ENCODE measurements at places on chromosomes 12 and 14.

- DNase-seq: no peak
Measured at GRCh38 chr12:53698948-53699677, 23.2 kb upstream of the ATP5MC2 start.

DNA sequence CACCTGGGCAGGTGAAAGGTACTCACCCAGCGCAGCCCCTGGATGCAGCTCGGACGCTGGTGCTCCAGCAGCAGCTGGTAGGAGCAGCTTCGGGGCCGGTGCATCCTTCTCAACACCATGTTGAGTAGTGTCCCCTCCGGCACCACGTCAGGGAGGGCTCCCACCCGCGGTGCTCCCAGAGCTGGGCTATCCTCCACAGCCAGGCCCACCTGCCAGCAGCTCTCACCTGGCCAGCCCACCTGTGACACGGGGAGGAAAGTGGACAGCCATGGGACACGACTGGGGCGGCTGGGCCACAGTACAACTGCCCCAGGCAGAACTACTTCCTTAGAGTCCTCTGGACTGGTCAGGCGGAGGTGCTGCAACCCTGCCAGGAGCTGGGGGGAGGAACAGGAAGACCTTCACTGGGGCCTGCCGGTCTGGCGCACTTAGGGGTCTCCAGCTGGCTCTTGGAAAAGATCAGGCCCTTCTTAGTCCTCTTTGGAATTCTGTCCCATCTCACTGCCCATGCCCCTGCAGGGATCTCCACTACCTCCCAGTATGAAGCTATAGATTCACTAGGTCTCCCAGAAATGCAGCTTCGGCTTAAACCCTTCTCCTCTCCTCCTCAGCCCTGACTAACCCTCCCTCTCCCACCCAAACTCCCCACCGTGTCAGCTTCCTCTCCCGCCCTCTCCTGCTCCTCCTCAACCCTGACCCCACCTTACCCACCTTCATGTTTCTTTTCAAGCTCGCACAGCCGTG lies 668 bp downstream of the RAPGEF3 start:
- DNase-seq: no peak

- peak; percentile 51 for DNase-seq
Measured at GRCh38 chr14:86373886-86374285, 843.9 kb downstream of the FLRT2 start.

- no peak for DNase-seq
Measured at GRCh38 chr14:90275458-90275814, 19.1 kb downstream of the PSMC1 start.

DNA sequence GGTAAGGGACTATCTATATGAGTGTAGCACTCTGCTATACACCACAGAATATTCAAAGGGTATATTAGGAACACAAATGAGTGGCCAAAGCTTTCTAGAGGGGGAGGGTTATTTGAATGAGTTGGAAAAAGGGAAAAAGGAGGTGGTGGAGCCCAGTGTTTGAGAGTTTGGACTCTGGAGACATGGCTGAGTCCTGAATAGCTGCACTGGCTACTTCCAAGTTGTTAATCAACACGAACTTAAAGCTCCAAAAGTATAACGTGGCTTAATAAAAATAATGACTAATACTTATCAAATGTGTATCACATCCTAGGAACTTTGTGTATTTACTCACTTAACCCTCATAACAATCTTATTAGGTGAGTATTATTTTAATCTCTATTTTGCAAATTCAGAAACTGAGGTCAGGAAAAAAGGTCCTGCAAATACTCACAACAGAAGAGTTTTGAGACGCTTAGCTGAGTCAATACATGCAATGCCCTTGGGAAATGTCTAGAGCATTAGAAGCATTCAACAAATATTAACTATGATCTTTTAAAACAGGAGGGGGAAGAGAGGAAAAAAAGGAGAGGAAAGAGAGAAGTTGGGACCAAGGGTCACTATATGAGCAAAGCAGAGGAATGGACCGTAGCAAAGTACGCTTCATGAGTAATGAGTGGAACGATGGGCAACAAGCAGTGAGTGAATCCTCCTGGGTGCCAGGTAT lies 189.5 kb upstream of the HMGA2 start:
- DNase-seq: peak; percentile 39

- DNase-seq: no peak
Measured at GRCh38 chr14:52844262-52845060, 53.1 kb upstream of the GNPNAT1 start.

GRCh38 chr12:25126746-25127145 lies 68.2 kb downstream of the DNAI7 start:
- DNase-seq: no peak

DNA sequence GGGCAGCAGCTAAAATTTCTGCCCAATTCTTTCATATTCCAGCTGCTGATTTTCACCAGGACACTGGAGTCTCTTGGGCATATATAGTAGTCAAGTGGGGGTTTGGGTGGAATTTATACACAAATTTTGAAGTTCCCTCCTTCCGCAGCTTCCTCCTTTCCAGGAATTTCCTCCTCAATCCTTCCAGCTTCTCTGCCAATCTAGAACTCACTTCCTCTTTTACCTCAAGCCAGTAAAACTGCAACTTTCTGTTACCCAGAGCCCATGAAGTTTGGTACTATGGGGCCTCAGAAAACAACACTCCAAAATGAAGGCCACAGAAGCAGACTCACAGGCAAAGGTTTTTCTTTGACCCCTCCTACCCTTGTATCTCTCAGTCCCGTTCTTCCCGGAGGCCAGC lies 51.7 kb upstream of the G2E3 start:
- no peak for DNase-seq

GRCh38 chr12:45388545-45388944 lies 172.7 kb downstream of the ANO6 start:
- peak; percentile 68 for DNase-seq

DNA sequence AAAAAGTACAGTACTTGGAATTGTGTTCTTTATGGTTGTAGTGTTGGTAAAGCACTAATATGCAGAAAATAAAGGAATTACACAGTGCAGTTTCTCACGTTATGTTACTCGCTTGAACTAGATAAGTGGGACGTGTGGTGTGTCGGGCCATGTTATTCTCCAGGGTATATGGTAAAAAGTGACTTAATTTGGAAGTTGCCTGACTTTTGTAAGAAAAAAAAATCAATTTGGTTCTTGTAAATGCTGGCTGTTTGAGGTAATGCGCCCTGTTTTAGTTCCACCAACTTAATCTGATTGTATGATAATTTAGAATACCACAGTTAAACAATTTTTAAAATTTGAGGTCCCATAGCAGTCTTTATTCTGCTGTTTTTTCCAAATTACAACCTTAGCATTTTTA lies 4.1 kb downstream of the ARF6 start:
- no peak for DNase-seq

DNA sequence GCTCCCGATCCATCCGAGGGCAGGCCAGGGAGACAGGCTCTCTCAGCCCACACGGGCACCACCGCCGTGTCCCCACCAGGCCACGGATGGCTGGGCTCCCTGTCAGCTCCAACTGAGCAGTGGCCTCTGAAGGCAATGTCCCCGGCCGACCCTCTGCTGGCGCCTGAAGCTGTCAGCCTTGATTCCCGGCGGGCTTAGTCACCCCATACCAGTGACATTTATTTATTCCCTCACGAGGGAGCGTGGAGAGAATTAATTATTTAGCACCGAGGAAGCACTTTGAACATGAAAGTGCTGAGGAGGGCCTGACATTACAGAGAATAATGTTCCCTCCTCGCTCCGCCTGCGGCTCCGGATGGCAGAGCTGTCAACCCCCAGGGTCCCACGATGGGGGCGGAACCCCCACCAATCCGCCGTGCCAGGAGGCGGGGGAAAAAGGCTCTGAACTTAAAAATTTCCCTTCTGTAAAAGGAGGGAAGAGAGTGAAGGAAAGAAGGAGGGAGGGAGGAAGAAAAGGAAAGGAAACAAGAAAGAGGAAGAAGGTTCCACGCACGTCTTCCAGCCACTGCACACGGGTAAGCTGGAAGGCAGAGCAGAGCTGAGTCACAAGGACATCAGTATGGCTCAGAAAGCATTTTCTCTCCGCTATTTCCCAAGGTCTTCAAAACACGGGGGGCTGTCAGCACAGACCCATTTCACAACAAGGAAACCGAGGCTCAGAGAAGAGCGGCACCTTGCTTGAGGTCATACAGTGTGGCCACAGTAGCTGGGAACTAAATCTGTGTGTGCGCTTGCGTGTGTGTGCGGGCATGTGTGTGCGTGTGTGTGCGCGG lies 108.7 kb upstream of the NCOR2 start:
- no peak for DNase-seq

- DNase-seq: peak; percentile 5
Measured at GRCh38 chr14:32366256-32366879, 37.3 kb downstream of the AKAP6 start.

GRCh38 chr14:34359420-34360117 lies 102.5 kb downstream of the SPTSSA start:
- DNase-seq: no peak
